ENCODE measurements at places on chromosomes 3 and 15.
A peak's percentile ranks its signal among the peaks of the same experiment; 100 is the strongest.

DNA sequence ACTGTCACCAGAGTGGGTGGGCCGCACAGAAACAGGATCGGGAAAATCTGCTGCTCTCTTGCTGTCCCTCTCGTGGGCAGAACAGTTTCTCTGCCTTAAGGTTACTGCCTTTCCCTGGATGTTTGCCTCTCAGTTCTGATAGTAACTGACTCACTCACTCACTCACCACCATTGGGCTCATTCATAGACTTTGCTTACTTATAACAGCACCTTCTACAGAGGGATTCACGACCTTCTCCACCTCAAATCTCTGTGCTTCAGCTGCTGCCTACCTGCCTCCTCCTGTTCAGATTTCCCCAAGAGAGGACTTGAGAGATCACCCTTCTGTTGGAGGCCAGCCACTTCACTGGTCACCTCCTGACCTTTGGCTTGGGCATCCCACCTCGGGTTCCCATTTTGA, 147.7 kb upstream of the ICE2 start:
- no peak for DNase-seq

DNA sequence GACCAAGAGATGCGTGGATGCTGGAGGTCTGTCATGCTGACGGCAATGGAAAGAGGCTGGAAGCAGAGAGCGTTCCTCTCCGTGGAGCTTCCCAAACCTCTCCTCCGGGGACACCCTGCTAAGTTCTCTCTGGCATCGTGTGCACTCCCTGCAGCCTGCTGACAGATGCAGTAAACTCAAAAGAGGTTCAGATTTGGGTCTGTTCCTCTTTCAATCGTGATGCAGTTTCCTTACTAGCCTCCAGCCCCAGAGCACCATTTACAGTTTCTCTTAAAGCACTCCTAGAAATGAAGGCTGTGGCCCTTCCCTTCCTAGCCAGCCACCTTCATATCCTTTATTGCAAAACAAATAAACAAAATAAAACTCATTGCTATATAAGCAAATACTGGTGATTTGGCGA, 47.3 kb upstream of the LRRC58 start:
- no peak for DNase-seq

DNA sequence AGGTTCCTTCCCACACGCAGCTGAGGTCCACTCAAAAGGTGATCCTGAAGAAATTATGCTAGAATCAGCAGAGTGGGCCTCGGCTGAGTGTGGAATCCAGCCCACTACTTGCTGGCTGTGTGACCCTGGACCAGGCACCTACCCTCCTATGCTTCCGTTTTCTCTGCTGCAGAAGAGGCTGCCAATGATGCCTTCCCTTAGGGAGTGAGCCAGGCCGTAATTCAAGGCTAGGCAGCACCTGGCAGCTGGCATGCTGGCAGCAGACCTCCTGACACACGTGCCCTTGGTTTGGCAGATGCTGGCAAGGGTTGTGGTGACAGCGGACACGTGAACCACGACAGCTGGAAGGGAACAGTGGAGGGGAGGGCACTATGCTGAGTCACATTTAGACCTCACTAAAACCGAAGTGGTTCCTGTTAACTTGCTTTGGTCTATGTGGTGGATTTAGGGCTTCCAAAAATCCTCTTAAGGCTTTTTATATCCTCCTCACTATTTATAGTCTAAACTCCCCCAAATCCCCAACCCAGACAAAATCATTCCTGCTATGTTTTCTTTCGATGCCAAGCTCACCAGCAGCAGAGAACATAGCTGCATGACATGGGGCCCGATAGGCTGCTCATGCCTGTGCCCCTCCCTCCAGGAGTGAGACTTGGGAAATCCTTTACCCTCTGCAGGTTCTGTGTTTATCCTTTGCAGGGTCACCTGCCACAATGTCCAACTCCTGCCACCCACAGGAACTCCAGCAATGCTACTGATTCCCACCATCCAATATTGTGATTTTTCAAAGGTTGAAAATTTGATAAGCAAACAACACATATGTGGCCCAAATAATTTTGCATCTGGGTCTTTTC, 10.6 kb upstream of the PCSK6 start:
- DNase-seq, result peak; percentile 87

DNA sequence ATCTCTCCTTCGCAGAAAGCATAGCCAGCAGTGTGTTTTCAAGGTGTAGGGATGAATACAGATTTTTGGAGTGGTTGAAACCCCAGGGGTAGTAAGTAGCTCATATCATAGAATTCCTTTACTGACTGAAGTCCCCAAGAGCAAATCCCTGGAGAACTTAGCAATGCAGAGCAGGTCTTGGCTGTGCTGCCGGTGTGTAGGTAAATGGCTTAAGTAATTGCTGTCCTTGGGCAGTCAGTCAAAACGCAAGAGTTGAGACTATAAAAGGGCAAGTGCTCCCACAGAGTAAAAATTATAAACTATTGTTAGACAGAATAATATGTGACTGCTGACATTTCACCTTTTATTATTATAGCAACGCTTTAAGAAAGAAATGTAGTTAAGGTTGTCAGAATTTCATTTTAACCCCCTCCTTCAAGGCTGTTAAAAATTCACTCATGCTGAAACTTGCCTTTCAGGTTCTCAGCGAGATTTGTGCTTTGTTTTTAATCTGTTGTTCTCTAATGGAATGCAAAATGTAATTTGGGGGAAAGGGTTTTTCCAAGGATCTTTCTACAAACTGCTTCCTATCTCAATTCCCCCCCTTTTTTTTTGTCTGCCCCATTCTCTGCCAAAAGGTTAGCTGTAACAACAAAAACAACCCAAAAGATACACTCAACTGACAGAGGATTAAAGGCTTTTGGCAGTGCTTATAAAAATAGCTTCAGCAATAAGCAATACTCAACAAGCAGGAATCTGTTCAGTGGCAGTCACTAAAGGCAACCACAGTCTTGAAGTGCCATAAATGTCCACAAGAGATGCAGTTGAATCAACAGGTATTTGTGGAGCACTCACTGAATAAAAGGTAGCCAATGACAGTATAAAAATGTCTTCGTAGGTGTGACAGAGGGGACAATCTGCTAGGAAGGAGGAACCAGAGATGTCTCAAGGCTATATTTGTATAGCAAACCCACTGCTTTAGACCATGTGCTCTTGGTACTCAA, 105.3 kb downstream of the THRB start:
- DNase-seq, result no peak

DNA sequence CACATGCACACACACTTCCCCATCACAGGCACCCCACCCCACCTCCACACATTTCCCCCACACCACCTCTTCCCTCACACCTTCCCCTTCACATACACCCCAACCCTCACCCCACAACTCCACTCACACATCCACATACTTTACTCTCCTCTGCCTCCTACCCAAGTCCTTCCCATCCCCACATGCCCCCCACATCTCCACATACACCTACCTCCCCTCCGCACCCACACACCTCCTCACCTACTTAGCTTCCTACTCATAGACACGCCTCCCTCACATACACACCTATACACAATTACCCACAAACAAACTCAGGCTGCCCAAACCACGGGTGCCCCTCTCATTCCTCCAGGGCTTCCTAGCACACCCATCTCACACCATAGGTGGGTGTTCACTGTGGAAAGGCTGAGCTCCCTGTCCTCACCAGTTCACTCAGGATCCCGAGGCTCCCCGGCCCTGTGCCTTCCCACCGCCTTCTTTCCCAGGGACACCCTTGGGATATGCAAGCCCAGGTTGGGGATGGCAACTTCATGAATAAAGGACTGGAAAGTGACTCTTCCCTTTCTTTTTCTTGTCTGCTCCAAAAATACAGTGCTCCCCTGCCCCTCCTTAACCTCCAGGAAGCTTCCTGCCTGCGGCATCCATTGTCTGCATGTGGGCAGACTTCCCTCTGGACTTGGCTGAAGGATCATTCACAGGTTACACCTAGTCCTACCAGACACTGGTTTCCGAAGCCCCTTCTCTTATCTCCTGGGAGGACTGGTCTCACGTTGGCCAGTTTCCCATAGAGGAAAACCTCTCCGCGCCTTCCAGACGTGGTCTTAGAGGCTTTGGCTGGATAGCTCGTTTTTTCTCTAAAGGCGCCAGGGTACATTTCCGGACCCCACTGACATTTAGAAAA, 61.5 kb downstream of the SLCO2A1 start:
- no peak for DNase-seq

DNA sequence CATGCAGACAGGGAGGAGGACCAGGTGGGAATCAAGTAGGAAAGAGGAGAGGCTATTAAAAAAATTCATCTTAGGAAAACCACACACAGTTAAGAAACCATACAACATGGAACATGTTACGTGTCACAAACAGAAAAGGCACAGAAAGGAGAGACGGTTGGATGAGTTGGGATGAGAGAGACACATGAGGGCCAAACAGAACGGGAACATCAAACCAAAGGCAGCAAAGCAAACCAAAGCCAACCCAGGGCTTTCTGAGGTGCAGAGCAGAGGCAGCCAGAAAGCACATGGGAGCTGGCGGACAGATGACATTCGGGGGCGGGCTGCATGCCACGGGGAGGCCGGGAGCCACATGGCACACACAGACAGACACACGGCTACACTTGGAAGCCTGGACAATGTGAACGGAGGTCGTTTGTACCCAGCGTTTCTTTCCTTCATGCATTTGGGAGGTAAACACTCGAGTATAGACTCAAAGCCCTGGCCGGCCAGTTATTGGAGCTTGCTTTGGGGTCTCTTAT, 8.6 kb upstream of the SEC13 start:
- no peak for DNase-seq

- DNase-seq, result no peak
These were observed 137.5 kb downstream of the ZNF385D start for GRCh38 chr3:21613372-21614070.

DNA sequence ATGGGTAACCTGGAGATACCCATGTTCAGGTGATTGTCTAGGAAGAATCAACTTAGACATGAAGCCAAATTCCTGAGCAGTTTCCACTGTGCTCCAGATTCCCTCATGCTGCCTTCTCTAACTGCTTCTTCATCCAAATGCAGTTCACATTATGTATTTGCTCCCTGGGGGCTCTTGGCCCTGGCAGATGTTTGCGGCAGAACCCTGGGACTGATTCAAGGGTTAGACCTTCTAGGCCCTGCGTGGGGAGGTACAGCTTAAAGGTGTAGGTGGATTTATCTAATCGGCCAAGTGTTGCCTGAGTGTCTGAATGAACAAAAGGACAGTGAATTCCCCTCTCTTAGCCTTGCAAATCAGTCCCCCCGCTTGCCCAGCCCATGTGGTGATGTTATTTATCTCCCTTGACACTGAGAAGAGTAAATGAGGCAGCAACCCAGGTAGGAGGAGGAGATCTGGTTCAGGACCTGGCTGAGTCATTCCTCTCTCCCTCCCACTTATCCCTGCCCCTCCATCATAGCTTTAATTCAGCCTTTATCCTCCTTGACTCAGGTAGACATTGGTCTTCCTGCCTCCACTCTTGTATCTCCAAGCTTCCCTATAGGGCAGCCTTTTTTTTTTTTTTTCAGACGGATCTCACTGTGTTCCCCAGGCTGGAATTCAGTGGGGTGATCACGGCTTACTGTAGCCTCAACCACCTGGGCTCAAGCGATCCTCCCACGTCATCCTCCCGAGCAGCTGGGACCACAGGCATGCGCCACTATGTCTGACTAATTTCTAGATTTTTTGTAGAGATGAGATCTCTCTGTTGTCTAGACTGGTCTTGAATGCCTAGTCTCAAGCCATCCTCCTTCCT, 54.8 kb downstream of the MAGEF1 start:
- DNase-seq, result no peak

GRCh38 chr15:48153526-48153925, 24.6 kb downstream of the MYEF2 start:
- no peak for DNase-seq

GRCh38 chr3:61559136-61559731, 2.1 kb upstream of the PTPRG start:
- DNase-seq, result no peak

GRCh38 chr15:47814620-47815019, 97.3 kb downstream of the SEMA6D start:
- no peak for DNase-seq

Measured in cardiac septum (tissue), 1 donor.